ENCODE measurements at places on chromosomes 3 and 15. TPM values are rescaled to one million over a fixed set of nuclear protein-coding genes. Genes with fewer than 3 reads are reported as not detected.

The BLM gene
- 6.6 TPM for total RNA-seq

The ANKRD34C gene
- total RNA-seq, result not detected

The GATA2 gene
- 12.6 TPM for total RNA-seq

The IP6K1 gene
- 66.0 TPM for total RNA-seq

The C3orf20 gene
- not detected for total RNA-seq

The ARID3B gene
- 1.9 TPM for total RNA-seq

The ZNF660 gene
- 0.49 TPM for total RNA-seq

The ESYT3 gene
- not detected for total RNA-seq

The FETUB gene
- total RNA-seq, result not detected

The ARHGAP11A gene
- 13.5 TPM for total RNA-seq

The KNG1 gene
- not detected for total RNA-seq

The KNL1 gene
- 16.5 TPM for total RNA-seq

The PIK3CB gene
- total RNA-seq, result 30.6 TPM

The GOLGA8A gene
- total RNA-seq, result 4.9 TPM

The GRK7 gene
- total RNA-seq, result under 0.01 TPM

The ZNF609 gene
- total RNA-seq, result 69.0 TPM

The RBP2 gene
- not detected for total RNA-seq

The DPPA2 gene
- not detected for total RNA-seq

The CCNB2 gene
- total RNA-seq, result 18.7 TPM

The SCG5 gene
- 0.49 TPM for total RNA-seq

The AGBL1 gene
- not detected for total RNA-seq

The GPR171 gene
- not detected for total RNA-seq

The LEKR1 gene
- 0.49 TPM for total RNA-seq

The CAND2 gene
- total RNA-seq, result 2.8 TPM

The ZNF35 gene
- 9.2 TPM for total RNA-seq

The PRICKLE2 gene
- total RNA-seq, result 2.2 TPM

The CCDC9B gene
- total RNA-seq, result 10.8 TPM

The PLIN1 gene
- not detected for total RNA-seq

The B2M gene
- total RNA-seq, result 2,993 TPM

The GPD1L gene
- total RNA-seq, result 17.3 TPM

The GXYLT2 gene
- total RNA-seq, result under 0.01 TPM

The BSN gene
- total RNA-seq, result under 0.01 TPM

The ZNF80 gene
- not detected for total RNA-seq

The TMEM115 gene
- total RNA-seq, result 28.7 TPM

The SRGAP3 gene
- total RNA-seq, result under 0.01 TPM

The GOLGA6L4 gene
- total RNA-seq, result 1.3 TPM

The FGD5 gene
- total RNA-seq, result 141 TPM

The FAM3D gene
- 0.16 TPM for total RNA-seq

The RPP25 gene
- 11.2 TPM for total RNA-seq

The SKOR1 gene
- total RNA-seq, result under 0.01 TPM

The DNAH12 gene
- 0.16 TPM for total RNA-seq

The GOLGA8T gene
- 0.13 TPM for total RNA-seq

The CCDC54 gene
- total RNA-seq, result not detected

The ITIH4 gene
- 0.38 TPM for total RNA-seq

The ADGRG7 gene
- not detected for total RNA-seq

The RTP4 gene
- 2.8 TPM for total RNA-seq

The SAMMSON gene
- total RNA-seq, result not detected

The PLA2G4E gene
- total RNA-seq, result not detected

The LRRC3B gene
- total RNA-seq, result not detected

The PP2D1 gene
- not detected for total RNA-seq

The CFAP92 gene
- total RNA-seq, result 0.69 TPM

The MKRN2OS gene
- total RNA-seq, result not detected

The EIF3J gene
- 67.7 TPM for total RNA-seq

The TMEM266 gene
- total RNA-seq, result not detected

The CYP1A1 gene
- total RNA-seq, result 31.5 TPM

The TMEM212 gene
- not detected for total RNA-seq
